ENCODE measurements at places on chromosomes 4 and X.

- DNase-seq, result no peak
These were observed 202.5 kb downstream of the NSUN7 start for GRCh38 chr4:40952217-40952616.

DNA sequence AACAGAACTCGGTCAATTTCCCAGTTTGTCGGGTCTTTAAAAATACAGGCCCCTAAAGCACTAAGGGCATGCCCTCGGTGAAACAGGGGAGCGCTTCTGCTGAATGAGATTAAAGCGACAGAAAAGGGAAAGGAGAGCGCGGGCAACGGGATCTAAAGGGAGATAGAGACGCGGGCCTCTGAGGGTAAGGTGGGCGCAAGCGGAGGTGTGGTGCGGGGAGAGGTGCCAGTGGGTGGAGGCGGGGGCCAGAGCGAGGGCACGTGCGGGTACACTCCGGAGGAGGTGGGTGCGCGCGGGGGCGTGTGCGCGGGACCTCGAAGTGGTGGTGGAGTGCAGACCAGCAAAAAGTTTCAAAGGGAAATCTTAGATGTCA, 787 bp upstream of the TET2 start:
- peak; percentile 46 for DNase-seq

DNA sequence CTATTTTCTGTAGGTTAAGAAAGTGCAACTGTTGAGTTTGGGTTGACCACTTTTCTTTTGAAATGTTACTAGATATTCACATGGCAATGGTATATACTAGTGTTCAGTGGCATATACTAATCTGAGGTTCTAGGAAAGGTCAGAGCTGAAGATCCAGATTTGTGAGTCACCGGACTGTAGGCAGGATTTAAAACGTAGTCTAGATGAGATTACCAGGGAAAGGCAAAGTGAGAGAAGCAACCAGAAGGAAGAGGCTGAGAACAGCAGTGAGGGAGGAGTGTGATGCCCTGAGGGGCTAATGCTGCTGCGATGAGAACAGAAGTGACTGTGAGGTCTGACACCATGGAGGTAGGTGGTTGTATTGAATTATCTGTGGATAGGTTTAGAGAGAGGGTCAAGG, 9.7 kb upstream of the PLA2G12A start:
- no peak for DNase-seq

- DNase-seq, result no peak
These were observed 4.7 kb downstream of the FAM120C start for GRCh38 chrX:54178100-54178940.

Measured in NCI-H1092 treated with DMSO at 0.1 percent for 48 hours (cell line).